ENCODE measurements at places on chromosomes 6 and 20. TPM values are rescaled to one million over a fixed set of nuclear protein-coding genes. Genes with fewer than 3 reads are reported as not detected.

Gene PAQR8
- total RNA-seq: 0.86 TPM

DNA sequence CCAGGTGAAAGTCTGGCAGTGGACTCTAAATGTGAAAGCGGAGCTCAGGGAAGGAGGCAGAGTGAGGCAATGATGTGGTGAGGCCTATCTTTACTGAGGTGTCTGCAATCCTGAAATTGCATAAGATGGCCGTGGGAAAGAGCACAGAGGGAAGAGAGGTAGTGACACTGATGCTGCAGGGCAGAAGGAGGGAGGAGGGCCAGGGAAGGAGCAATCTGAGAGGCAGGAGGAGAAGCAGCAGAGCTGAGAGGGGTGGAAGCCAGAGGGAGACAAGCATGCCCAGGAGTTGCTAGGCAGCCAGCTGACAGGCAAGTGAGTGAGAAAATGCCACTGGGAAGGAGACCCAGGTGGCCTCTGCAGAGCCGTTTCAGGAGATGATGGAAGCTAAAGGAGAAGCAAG is 97.4 kb upstream of the CNR1 start:
- no peaks in the 10 kb centered on the region for H3K27me3 ChIP-seq
- no peak for DNase-seq
- no peak overlapping the region for H3K27ac ChIP-seq
- H3K4me1 ChIP-seq: no peaks in the 10 kb centered on the region
- no peak overlapping the region for H3K4me3 ChIP-seq

GRCh38 chr6:159582736-159583135 is 110.3 kb downstream of the SOD2 start:
- no peaks in the 10 kb centered on the region for H3K27me3 ChIP-seq
- DNase-seq: no peak
- no peak overlapping the region for H3K4me3 ChIP-seq
- no peak overlapping the region for H3K27ac ChIP-seq
- H3K36me3 ChIP-seq: no peaks in the 10 kb centered on the region
- no peaks in the 10 kb centered on the region for H3K4me1 ChIP-seq

DNA sequence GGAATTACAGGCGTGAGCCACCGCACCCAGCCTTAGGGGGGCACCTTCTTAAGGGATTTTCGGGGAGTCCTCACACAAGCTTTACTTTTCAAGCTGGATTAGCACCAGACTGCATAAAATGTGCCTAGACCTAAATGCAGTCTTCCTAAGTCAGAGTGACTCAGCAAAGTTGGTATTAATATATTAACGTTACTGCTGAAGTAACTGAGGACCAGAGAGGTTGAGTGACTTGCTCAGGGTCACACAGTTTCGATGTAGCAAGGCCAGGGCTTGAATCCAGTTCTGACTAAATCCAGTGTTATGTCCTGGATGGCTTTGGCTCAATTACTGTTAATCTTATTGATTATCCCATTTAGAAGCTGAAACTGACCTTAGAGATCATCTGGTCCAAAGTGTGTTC is 13.4 kb downstream of the EDEM2 start:
- H3K27ac ChIP-seq: no peak overlapping the region
- no peaks in the 10 kb centered on the region for H3K27me3 ChIP-seq
